Progenitor cell of endocrine pancreas (in vitro differentiated cells): ENCODE measurements at places on chromosomes 2 and 18.

- no peak for DNase-seq
These were observed 41.7 kb upstream of the MALL start for GRCh38 chr2:110157153-110157793.

GRCh38 chr2:197212344-197213262, 98.0 kb downstream of the ANKRD44 start:
- no peak for DNase-seq

DNA sequence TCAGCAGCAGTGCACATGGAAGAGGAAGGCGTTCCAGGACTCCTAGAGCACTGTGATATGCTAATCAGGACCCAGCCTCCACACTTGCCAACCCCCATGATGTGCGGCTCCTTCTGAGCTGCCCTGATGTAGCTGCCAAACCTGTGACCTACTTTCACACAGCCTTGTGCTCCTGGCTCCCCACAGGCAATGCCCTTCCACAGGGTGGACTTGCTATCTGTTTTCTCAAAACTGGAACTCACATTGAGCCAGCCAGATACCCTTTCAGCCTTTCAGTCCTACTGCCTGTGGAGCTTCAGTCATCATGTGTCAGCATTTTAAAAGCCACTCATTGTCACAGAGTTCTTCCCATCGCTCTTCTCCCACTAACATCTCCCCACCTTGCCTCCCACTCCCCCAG, 181.6 kb downstream of the AFF3 start:
- DNase-seq = no peak

DNA sequence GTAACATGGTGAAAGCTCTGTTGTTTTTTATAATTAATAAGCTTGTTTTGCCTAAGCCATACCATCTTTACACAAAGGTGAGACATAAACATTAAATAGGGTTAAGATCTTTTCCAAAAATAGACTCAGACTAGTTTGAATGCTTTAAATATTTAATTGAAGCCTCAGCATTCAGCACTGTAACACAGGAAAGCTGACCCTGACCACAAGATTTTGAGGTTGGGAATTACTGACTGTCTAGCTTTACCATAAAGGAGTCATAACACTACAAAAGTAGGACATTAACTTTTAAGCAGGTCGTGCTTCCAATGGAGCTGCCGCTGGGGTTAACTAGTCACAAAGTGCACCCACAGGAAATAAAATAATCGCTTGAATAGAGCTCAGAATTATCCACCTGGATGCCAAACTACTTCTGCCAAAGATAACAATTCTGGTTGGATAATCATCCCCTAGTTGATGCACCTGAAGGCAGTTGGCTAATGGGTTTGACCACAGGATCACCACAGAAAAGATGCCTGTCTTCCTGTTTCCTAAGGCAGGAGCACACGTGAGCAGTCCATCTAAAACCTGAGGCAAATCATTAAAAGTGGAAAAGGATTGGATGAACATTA, 106.2 kb downstream of the COBLL1 start:
- no peak for DNase-seq

- no peak for DNase-seq
These were observed 58.9 kb upstream of the TEX51 start for GRCh38 chr2:126839796-126840195.

DNA sequence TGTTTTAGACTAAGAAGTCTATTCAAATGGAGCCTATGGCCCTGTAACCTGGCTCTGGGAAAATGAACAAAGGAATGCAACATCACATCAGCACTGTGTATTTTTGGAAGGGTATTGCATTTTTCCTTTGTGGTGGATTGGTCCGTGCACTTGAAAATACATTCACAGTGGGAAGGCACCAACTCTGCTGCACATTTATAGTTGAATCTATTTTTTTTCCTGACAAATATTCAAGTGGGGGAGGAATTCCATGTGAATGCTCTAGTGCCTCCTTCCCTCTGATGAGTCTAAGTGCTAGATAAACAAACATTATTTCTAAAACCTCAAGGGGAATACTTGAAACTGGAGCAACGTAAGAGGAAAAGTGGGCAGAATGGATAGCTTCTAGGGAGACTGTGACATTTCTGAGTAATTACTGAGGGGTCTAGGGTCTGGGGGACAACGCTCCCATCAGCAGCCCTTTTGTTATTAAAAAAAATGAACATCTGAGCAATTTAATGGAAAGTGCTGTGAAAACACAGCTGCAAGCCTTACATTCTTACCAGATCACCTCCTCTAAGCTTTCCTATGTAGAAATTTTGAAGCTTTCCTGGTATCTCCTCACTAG, 208.2 kb downstream of the SLC8A1 start:
- no peak for DNase-seq

DNA sequence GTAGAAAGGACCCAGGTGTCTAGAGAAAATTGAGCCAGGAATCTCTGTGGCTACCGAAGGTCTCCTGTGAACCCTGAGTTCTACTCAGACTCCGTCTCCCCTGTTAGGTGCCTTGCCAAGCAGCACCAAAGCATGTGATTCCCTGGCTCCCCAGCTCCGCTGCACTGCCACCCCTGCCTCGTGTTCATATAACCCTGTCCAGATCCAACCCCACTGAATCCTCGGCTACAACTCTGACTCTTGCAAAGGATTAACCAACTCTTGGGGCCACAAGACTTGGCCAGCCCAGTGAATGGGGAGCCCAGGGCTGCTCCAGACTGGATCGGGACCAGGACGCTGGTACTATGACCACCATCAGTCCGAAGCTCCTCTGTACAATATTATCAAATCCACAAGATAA, 37.3 kb upstream of the ACAA2 start:
- no peak for DNase-seq

- DNase-seq = no peak
These were observed 83.4 kb upstream of the NDUFV2 start for GRCh38 chr18:9019135-9019534.

- no peak for DNase-seq
These were observed 32.3 kb upstream of the BAZ2B start for GRCh38 chr2:159648643-159649042.

DNA sequence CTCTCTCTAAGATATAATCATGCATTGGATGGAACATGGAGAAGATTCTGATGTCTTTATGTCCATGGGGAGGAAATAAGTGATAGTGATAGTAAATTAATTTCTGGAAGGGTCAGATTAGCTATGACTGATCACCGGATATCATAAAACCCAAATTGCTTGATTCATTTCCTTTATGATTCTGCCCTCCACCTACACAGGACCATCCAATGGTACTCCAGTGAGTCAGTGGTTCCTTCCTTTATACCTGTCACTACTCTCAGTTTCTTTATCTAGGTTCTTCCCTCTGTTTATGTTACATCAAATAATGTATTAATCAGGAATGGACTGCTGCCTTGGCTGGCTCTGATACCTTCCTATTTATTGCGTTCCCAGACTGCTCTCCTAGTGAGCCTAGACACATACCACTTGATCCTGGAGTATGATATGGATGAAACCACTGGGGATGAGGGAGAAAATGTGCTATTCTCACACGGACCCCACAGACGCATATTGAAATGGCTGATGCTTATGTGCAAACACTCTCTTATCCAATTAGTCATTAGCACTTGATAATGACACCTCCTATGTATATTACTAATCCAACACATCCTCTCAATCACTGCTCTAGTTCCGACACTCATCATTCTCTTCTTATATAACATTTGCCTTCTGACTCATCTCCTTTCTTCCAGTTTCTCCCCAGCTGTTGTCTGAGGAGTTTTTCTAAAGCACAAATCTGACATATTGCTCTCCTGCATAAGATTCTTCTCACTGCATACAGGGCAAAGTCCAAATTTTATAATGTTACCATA, 315.6 kb downstream of the INSIG2 start:
- no peak for DNase-seq

DNA sequence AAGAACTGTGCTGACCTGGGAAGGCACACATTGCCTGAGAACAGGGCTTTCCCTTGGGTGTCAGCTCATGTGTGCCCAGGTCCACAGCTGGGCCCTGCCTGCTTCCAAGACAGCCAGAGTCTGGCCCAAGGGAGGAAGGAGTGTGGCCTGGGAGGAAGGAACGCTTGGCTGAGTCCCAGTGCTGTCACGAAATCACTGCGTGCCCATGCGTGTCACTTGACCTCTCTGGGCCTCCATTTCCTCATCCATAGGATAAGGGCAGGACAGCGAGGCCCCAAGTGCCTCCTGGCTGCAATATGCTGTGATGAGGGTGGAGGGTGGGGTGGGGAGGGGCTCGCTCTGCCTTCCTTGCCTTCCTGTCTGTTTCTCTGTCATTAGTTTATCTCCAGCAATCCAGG, 642 bp upstream of the KCNK3 start:
- no peak for DNase-seq

DNA sequence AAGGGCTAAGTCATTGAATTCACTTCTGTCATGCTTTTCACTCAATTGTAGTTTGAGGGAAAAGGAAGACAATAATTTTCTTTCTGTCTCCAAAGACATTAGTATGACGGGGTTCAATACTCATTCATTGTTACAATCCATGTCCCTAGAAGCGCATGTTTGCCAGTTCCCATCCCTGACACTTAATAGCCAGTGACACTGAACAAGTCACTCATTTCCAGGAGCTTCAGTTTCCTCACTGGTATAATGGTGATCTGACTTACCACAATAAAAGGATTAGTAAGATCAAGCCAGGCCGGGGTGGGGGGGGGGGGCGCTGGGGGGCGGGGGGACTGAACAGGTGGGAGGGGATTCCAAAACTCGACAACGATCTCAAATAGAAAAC, 144.8 kb upstream of the MAP3K20 start:
- no peak for DNase-seq

DNA sequence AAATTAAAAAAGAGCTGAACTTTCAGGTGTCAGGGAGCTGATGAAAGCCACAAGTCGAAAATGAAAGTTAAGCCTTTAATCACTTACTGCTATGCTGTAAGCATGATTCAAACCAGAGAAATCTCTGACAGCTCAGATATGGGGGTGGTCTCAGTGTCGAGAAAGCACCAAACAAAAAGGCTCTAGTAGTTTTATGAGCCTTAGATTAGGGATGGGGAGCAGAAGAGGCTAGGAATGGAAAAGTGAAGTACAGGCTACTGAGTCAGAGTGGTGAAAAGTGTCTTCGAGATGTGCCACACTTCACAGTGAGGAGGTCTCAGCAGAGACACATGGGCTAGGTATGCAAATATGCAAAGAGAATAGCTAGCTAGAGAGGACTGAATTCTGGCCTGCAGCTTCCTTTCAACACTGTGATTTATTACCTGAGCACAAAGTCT, 482.2 kb downstream of the SPAG16 start:
- DNase-seq = no peak

DNA sequence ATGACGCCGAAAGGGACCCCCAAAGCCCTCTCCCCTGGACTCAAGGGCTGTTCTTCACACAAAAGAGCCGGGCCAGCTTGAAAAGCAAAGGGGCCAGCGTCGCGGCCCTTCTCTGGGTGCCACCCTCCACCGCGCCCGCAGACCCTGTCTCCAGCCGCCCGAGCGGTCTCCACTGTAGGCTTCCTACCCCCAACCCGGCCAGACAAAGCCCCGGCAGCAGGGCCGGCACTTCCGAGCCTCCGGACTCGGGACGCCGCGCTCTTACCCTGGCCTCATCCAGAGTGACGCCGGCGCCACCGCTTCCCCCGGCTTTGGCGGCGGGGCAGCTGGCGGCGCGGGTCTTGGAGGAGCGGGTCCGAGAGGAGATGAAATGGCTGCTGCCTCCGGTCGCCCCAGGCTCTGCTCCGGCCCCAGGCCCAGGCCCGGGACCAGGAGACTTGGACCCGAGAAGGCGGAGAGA, 603 bp downstream of the ATAD2B start:
- DNase-seq = peak; percentile 36

- no peak for DNase-seq
These were observed 172.5 kb upstream of the NETO1 start for GRCh38 chr18:73040247-73040646.

DNA sequence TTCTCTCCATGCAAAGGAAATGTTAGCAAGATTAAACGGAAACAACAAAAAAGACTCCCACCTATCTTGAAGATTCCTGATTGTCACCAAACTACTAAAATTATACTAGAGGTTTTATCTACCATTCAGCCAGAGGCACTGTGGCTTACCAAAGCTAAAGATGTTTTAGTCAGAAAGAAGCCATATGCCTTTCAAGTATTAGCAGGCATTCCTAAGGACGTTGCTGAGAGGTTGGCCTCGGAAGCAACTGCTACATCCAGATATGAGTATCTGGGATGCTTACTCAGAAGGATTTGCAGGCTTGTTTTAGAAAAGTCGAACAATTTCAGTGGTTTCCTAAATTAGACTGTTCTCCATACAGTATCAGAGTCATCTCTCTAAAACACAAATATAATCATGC, 88.3 kb upstream of the UBE2E3 start:
- DNase-seq = no peak

DNA sequence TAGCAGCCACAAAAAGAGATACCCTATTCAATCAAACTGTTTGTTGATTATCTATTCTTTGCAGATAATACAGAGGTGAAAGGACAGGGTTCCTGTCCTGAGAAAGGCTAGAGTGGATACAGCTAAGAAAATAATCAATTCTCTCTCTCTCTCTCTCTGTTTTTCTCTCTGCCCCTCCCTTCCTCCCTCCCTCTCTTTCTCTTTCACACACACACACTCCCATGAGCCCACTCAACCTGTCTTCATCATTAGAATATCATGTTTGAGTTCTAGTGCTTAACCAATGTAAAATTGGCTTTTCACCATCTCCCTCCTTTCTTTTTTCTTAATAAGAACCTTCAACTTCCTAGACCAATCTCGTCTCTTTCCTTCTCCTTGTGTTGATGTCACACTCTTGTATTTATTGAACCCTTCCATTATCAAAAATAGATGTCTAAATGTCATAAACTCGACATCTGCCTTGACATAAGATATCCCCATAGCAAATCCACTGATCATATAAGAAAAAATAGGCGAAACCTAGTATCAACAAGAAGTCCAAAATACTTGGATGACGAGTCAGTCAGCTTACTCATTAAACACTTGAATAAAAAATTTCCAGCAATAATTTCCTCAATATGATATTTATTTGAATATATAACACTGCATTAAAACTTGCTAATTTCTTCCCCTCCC, 42.8 kb upstream of the CYTIP start:
- no peak for DNase-seq

- no peak for DNase-seq
These were observed 80.0 kb downstream of the EXOC6B start for GRCh38 chr2:72745679-72746368.

DNA sequence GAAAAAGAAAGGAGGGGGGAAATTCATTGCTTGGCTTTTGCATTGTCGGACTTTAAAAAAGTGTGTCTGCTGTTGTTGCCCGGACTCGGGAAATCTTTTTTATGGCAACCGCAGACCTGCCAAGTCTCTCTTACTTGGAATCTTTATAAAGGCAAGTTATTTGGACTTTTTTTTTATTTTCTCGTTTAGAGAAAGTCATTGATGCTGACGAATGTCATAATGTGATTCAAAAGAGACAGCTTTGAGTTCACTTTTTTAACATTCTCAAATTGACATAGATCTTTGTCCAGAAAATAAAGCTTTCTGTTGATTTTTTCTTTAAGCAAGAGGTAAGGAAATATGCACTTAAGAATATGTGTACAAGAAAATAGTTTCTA, 651 bp upstream of the ZNF521 start:
- DNase-seq = no peak

GRCh38 chr18:26271917-26272549, 45.8 kb downstream of the TAF4B start:
- DNase-seq = no peak
